NCI-H1092 (cell line): ENCODE measurements at places on chromosomes 16 and 17.

- DNase-seq = no peak
Observed at GRCh38 chr16:6274351-6274750, 1058.3 kb upstream of the RBFOX1 start.

GRCh38 chr16:84042879-84043485 is 387 bp upstream of the SLC38A8 start:
- no peak for DNase-seq

DNA sequence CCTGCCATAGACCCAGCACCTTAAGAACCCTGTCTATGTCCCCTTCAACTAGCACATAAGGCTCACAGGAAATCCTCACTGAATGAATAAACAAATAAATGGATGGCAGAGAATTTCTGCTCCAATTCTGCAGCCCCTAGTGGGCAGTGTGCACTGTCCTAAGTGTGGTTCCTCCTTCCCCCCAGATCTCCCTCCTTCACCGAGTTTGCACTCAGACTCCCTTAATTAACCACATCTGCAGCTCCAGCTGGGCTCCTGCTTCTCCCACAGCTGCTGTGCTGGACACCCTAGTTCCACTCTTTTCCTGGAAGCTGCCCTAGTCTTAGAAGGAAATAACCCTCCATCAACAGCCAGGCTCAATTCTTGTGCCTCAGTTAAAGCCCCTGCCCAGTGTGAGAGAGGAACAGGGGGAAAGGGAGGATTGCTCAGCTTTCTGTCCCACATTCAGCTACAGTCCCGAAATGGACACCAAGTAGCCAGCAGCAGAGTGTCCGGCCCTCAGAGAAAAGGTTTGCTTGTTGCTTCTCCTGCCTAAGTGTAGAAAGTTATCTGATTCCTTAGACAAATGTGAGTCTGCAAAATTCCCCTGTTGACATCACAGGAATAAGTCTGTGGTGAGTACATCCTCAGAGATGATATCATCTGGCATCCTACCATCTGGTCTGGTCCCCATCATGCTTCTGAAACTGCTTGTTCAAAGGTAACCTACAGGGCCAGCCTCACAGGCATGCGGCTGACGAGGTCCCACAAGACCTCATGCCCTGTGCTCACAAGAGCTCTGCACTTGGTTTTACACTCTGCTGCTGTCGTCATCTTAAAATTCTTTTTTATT is 12.3 kb downstream of the LRRC3C start:
- DNase-seq = no peak

- no peak for DNase-seq
Observed at GRCh38 chr16:86662195-86662594, 83.8 kb downstream of the FOXL1 start.

DNA sequence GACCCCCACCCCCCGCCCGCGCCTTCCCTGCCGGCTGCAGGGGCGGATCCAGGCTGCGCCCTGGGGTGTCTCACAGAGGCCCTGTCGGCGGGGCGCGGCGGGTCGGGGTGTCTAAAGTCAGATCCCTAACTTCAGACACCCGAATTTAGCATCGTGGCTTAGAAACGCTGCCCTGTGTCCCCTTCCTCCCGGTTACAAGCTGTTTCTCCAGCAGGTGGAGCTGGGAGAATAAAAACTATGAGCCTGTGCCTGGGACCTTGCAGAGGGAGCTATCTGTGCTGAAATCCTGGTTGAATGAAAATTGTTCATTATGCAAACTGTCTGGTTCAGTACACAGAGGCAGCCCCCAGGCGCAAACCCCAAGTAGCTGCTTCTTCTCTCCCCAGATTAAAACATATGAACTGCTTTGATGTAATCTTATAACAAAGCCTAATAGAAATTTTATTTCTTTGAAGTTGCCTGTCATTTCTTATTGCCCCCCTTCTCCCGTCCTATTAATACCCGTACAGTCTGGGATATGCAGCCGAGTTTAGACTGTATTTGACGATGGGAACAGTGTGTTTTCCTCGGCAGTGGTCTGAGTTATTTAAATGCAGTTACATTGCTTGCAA is 79.0 kb downstream of the RPA1 start:
- peak; percentile 43 for DNase-seq

GRCh38 chr17:35734396-35734795 is 3.0 kb downstream of the RASL10B start:
- no peak for DNase-seq

DNA sequence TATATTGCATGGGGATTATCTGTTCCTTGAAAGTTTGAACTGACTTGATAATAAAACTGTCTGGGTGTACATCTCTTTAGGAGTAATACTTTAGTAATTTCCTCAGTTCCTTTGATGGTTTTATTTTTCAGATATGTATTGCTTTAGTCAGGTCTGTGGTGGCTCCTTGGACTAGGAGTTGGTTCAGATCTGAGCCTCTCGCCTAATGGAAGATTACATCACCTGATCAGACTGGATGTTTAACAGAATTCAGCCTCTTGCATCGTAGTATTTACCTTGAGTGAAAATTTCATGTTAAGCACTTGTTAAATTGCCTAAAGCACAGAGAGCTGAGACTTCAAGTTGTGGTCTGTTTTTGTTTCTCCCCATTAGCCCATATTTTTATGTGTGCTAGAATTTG is 267.3 kb downstream of the MAP2K4 start:
- DNase-seq = no peak

DNA sequence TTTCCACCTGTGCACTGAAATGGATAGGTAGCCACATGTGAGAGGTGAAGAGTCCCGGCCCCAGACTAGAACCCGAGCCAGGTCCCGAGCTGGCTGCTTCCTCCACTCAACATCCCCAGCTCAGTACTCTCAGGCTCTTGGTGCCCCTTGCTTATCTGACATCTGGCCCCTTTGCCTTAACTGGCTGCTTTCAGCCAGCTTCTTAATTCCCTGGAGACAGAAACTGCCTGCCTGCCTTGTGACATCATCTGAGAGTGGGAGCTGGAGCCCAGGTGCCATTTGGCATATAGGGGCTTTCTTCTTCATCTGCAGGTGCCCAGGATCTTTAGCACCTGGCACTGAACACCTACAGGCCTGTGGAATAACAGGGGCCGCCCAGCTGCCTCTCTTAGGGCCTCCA is 8.9 kb downstream of the CHAD start:
- DNase-seq = no peak

GRCh38 chr17:77834170-77835115 is 124.1 kb upstream of the TNRC6C start:
- DNase-seq = no peak

- no peak for DNase-seq
Observed at GRCh38 chr17:58693751-58694150, 1.3 kb downstream of the RAD51C start.

GRCh38 chr17:560432-560873 is 154.2 kb downstream of the VPS53 start:
- DNase-seq = no peak

DNA sequence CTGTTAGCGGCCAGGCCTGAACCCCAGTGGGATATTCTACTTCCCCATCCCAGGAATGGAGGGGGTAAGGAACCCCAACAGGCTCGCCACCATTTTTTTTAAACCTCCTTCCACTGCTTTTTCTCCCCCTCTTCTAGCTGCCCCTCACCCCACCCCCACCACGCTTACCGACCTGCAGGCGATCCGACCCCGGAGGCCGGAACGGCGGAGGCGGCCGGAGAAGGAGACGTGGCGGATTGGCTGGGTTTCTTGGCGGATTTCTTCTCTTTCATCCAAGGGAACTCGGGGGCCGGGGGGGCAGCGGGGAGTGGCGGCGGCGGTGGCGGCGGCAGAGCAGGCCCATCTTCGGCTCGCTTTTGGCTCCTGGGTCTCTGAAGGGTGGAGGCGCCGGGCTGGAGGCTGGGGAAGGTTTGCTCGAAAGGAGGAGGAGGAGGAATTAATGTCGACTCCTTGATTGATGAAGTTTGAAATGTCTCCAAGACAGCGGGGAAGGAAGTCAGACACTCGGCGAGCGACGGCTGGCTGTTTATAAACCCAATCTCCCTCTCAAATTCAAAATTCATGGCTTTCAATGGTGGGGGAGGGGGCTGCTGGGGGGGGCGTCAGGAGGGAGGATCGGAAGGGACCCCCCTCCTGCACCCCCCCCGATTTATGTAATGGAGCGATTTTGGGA is 424 bp downstream of the HOXB2 start:
- DNase-seq = peak; percentile 63

GRCh38 chr17:79372470-79373238 is 238.2 kb downstream of the RBFOX3 start:
- no peak for DNase-seq

GRCh38 chr16:75254359-75254837 is 3.0 kb upstream of the BCAR1 start:
- DNase-seq = no peak
